ENCODE measurements at places on chromosomes 6 and 20.

DNA sequence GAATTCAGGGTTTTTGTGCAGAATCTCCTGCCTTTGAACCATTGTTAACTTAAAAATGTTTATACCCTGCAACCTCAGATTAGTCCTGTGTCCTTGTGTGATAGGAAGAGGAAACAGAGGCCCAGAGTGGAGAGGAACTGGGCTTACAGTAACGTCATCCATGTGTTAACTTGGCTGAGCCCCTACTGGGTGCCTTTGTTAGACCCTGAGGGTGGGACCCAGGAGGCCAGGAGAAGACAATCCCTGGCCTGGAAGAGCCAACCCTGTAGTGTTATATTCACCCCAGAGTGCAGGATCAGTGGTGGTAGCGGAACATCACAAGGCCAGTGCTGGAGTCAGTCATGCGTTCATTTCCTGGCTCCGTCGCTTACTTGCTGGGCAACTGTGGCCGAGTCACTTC lies 10.6 kb downstream of the MYLK2 start:
- no peak for DNase-seq

GRCh38 chr6:152223636-152224035 lies 413.5 kb downstream of the SYNE1 start:
- no peak for DNase-seq

DNA sequence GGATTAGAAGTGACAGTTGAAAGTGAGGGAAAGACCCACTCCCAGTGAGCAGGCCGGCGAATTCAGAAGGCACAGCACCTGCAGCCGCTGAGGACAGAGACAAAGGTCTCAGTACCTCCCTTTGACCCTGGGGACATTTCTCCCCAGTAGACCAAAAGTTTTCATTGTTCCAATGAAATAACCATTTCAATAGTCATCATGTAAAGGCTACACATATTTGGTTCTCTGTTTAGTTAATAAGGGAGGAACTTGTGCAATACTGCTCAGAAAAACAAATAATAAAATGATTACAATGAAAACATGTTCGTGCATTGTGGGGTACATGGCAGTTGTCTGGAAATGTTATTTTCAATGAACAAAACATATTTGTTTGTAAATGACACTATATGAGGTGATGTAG lies 52.5 kb downstream of the EDN1 start:
- DNase-seq: no peak

- no peak for DNase-seq
These were observed 82.0 kb downstream of the SERAC1 start for GRCh38 chr6:158086054-158086503.

DNA sequence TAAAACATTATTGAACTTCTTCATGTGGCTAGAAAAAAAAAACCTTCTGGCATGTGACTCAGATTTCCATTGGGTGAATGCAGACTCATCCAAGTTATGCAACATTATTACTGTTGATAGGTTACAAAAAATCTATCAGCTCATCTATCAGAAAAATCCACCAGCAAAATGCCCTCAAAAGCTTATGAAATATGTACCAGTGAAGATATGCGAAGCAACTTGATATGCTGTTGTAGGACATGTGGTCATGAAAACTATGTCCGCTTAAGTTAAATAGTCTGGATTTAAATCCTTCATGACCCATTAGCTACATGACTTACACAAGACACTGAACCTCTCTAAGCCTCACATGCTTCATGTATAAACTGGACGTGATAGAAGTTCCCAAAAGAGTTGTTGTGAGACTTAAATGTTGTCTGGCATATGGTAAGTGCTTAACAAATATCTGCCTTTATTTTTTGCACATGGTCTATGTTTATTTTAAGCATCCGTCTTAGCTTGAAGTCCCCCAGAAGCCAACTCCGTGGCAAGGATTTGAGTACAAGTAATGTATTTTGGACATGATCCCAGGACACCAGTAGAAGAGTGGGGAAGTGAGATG lies 12.5 kb upstream of the BFSP1 start:
- no peak for DNase-seq

DNA sequence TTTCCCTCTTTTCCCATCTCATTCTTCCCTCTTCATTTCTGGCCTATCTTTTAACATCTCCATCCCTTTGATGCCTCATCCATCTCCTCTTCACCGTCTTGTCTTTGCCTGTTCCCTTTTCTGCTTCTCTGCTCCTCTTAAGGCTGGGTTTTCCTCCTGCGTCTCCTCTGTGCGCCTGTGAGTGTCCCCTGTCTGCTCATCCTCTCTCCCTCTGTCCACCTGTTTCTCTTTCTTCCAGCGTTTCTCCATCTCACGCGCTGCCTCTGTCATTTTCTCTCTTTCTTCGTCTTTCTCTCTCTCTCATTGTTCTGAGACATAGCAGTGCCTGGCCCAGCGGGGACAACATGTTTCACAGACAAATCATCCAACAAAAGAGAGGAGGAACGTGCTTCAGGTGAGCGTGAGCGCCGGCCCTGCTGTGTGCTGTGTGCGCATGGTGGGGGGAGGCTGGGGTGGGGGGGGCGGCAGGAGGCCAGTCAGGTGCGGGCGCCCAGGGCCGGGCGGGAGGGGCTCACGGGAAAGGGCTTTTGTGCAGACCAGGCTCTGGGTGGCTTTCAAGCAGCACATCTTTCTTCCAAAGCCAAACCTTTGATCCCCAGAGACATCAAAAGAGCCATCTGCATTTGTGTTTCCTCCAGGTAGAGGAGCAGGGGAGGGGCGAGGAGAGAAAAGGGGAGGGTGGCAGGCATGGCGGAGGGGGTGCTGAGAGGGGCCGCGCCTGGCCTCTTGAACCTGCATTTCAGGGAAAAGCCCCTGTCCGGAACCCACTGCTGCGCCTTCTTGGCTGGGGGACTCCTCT lies 121.3 kb downstream of the VEGFA start:
- no peak for DNase-seq

DNA sequence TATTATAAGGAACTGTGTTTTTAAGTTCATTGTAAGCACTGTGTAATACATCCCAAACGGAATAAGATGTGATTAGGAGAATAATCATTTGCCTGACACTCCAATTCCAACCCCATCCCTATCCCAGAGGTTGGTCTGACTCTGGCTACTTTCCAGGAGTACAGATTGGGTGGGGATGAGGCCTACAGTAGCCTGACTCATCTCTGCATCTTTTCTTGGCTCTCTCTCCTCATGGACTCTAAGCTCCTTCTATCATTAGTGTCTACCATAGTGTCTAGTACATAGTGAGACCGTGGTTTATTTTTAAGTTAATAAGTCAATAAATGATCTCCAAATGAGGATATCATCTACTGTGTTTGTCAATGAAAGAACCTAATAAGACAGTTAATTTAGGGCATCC lies 92.2 kb upstream of the CNKSR3 start:
- DNase-seq: no peak

DNA sequence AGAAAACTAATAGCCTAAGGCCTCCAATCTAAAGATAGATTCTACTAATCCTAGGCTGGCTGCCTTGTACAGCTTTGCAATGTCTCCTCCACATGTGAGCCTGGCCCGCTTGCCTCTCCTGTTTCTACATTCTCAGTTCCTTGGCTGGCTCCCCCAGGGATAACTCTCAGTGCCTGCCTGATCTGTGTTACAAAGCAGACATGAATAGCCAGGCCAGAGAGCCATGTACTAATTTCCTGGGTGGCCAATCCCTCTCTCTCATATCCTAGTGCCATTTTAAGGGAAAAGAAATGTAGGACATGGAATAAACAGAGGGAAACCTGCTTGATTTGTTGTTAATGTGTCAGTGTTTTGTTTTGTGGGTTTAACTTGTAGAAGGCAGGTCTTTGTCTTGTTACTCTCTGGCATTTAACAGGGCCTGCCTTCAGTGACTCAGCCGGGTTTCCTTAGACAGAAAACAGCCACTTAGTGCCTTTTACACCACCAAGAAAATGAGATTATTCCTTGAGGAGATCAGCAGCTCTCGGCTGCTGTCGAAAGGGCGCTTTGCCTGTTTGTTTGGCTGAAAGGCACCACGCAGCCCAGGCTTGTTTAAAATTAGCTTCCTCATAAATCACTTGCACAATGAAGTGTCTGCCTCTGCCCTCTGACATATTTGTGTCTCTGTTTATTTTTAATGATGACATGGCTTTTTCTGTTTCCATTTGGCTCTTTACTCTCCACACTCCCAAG lies 702.7 kb downstream of the MAFB start:
- no peak for DNase-seq

DNA sequence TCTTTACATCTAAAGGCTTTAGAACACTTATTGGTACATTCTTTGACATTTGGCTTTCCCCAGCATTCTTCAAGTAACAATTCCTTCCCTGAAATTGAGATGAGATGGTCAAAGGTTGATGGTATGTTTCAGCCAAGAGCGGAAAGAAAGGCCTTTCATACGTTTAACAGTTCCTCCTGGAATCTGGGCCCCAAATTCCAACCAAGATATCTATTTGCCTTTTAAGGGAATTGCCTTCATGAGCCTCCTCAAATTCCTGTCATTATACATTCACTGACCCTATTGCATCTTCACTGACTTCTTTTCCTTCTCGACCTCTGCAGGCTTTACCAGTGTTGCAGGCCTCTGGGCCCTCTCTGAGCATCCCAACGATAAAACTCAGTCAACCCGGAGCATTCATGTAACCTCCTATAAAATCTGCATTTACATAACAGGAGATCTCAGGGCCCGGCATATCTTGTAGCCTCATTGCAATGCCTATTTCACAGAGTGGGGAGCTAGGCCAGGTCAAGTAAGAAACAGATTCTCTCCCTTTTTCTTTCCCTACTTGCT lies 18.3 kb upstream of the WFDC9 start:
- DNase-seq: no peak

GRCh38 chr6:163302747-163303146 lies 111.8 kb upstream of the QKI start:
- DNase-seq: no peak

- DNase-seq: peak; percentile 73
These were observed 600 bp downstream of the SEC63 start for GRCh38 chr6:107957308-107957908.

DNA sequence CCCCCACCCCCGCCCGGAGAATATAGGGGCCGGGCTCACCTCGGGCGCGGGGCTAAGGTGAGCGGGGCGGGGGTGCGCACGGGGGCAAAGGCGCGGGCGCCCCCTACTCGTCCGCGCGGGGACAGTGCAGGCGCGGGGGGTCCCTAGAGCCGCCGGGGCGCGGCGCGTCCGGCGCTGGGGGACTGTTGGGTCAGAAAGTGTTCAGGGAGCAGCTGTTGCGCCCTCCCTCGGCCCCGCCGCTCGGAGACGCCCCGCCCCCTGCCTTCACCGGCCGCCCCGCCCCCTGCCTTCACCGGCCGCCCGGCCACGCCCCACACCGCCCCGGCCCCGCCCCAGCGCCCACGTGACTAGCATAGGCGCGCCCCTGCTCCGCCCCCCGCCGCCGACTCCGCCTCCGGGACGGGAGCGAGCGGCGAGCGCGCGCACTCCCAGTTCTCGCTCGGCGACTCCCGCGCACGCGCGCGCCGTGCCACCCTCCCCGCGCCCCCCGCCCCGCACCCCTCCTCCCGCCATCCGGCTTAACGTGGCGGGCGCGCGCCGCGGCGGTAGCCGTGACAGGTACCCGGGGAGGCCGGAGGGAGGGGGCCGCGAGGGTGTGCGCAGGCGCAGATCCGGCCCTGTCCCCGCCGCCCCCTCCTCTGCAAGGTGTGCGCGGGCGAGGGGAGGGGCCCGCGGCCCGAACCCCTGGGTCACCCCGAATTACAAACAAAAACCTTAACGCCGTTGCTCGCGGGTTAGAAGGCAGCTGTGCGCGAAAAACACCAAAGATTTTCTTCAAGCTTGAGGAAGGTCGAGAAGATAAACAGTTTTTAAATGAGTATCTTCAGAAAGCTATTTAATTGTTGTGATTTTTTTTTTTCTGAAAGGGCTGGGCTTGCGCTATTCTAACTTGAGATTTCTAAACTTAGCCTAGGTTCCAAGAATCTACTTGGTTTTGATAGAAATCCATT lies 704 bp upstream of the ZNF217 start:
- peak; percentile 95 for DNase-seq

DNA sequence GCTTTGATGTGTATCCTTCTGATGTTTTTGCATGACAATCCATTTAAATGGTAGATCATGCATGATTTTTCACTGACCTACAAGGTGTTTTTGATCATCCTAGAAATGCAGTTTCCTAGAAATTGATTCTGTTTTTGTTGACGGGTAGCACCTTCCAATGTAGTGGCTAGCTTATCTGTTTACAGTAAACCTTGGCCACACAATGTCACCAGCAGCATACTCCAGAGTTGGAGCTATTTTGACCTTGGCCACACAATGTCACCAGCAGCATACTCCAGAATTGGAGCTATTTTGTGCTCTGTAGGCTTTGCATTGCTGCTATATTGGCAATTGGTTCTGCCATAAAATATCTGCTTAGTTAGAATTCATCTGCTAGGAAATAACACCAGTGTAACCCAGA lies 74.6 kb upstream of the NAA20 start:
- DNase-seq: no peak

DNA sequence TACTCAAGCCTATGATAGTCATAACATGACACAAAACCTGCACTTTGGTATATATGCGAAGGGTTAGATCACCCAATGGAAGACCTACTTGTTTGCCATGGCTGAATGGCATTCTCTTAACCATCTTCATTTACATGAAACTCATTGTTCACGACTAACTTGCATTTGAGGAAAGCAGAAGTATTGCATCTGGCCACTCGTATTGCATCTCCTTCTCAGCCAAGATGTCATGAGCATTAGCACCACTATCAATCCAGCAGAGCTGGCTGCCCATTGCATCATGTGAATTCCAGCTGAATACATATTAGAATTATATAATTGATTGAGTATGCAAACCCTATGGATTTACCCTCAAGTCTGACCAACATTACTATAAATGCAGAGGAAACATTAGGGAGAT lies 390.2 kb downstream of the LAMA2 start:
- no peak for DNase-seq

DNA sequence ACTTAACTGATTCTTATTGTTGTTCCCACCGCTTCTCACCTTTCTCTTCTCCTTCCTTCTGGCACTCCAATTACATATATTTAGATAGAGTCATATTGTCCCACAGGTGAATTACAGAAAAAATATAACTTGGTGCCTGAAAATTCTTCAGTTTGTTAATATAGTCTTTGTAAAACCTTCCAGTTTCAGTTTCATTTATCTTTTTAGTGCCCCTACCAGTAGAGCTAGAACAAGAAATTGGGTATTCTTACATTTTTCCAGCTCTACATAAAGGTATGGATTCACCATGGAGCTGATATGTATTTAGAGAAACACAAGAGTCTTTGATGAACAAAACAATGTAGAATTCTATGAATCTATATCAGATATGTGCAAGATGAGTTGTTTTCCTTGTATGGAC lies 10.7 kb downstream of the MANEA start:
- no peak for DNase-seq

GRCh38 chr6:43780941-43781928 lies 11.2 kb downstream of the VEGFA start:
- DNase-seq: no peak

Measured in CD4-positive, alpha-beta T cell treated with Interleukin-17A for 1 hour (primary cell).